ENCODE measurements at places on chromosomes 5 and 9. TPM values are rescaled to one million over a fixed set of nuclear protein-coding genes. Genes with fewer than 3 reads are reported as not detected.

- DNase-seq = no peak
Measured at GRCh38 chr9:112771359-112772214, 21.0 kb downstream of the SNX30 start.

DNA sequence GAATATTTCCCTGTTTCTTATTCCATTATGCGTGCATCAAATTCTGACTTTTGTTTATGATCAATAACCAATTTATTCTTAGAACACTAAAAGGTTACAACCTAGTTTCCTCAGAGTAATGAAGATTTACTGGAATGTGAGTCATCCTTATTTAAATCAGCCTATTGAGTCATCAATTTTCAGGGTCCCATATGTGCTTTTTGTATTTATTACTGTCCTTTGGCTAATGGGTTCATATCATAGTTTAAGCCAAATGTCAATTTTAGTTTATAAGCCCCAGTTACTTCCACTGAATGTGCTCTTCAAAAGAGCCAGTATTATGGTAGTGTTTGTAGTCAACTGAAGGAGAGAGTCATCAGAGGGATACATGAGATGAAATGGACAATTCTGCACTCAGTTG, 359.2 kb downstream of the PRR16 start:
- no peak for DNase-seq

Gene FUBP3
- total RNA-seq = 57.3 TPM

DNA sequence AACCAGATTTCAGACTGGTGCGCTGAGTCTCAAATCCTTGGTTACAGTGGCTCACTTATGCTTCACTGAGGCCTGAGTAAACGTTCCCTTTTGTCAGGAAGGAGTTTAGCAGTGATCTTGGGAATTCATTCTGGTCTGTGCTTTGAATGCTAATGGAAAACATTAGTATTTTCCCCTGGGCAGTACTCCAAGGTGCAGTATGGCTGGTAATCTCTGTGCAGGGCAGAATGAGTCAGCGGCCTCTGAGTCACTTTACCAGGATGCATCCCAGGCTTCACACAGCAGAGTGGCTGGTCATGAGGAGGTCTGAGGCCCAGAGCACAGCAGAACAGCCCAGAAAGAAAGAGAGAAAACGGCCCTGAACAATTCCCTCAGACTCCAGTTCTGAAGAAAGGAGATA, 54.0 kb downstream of the PCA3 start:
- peak; percentile 74 for DNase-seq

Gene PRUNE2
- 0.35 TPM for total RNA-seq

Gene RALGPS1
- total RNA-seq = 3.3 TPM

DNA sequence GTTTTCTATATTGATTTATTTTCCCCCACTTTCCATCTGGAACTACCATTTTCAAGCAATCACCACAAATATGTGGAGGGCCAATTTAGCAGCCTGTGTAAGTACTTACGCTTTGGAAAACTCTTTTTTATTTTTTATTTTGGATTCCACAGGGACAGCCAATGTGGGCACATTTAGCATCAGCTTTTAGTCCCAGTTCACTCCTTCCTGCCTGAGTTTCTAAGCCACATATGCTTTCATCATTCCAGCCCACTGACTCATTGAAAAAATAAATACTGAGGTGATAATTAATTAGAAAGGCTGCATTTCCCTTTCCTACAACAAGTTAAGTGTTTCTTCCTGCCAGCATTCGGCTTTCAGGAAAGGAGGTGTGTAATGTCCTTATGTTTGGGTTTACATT, 76.8 kb downstream of the TMEM167A start:
- DNase-seq = no peak

DNA sequence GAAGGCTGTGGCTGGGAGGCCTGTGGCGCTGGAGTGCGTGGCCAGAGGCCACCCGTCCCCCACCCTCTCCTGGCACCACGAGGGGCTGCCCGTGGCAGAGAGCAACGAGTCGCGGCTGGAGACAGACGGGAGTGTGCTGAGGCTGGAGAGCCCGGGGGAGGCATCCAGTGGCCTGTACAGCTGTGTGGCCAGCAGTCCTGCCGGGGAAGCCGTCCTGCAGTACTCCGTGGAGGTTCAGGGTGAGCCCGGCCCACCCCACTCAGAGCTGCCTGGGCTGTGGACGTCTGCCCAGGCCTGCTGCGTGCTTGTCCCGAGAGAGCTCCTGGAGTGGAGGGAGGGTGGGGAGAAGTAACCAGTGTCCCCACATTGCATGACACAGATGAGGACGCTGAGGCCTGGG, 89.2 kb downstream of the HMCN2 start:
- no peak for DNase-seq

- DNase-seq = no peak
Measured at GRCh38 chr5:157050050-157050449, 8.9 kb downstream of the HAVCR1 start.
